ENCODE measurements at places on chromosomes 2 and 18.

GRCh38 chr18:60698901-60699300 is 326.3 kb upstream of the MC4R start:
- no peak for DNase-seq

DNA sequence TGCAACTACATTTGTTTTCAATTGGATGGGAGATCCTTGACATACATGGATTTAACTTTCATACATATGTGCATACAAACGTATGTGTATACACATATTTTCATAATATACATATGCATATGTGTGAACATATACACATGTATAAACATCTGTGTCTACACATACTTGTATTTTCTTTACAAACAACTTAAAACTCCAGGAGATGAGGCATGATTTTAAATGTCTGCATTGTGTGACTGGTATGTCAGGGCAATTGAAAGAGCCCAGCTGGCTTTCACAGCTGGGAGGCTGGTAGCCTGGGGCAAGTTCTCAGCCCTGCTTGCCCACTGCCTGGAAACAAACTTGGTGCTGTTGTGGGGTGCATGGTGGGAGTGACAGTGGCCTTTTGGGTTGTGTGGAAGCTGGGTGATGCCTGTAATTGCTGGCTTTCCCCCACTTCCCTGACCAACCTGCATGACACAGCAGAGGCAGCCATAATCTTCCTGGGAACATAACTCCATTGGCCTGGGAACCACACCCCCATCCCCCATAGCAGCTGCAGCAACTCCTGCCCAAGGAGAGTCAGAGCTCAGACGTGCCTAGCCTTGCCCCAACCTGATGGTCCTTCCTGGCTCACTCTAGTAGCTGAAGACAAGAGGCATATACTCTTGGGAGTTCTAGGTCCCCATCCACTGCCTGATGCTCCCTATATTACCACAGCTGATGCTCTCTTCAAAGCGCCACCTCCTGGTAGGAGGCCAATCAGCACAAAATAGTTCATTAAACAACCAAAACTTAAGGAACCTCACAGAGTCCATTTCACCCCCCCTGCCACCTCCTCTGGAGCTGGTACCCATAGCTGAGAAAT is 158.3 kb downstream of the CERS6 start:
- no peak for DNase-seq

DNA sequence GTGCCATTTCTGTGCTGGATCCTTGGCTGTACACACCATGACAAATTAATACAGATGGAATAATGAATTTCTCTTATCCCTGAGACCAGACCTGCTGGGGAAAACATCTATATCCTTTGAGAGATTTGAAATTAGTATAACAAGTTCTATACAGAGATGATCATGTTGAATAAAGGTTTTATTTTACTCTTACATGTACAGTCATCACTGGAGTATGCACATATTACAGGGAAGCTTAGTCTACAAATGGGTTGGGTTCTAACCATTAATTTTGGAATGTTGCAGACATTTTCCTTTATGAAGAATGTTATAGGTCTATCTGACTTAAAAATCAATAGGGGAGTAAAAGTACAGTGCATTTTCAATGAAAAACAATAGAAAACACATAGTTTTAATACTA is 29.9 kb upstream of the MMADHC start:
- DNase-seq: no peak

GRCh38 chr2:138979131-138979785 is 199.1 kb upstream of the NXPH2 start:
- DNase-seq: no peak
